ENCODE measurements at places on chromosomes 4 and X.

DNA sequence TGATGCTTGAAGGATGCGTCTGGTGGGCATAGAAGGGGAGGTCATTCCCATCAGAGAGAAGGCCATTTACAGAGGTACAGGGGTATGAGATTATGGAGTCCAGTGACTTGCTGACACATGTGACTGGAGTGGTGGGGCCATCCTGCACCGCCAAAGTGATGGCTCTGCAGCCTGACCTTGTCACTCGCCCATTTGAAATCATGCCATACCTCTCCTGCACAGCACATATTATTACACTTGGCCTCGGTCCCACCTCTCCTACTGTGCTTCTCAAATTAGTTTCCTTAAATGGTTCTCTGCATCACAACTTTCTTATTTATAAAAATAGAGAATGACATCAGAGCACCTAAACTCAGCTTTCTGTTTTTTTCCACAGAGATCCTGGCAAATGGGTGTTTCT, 60.7 kb upstream of the HAND2 start:
- no peak for DNase-seq

DNA sequence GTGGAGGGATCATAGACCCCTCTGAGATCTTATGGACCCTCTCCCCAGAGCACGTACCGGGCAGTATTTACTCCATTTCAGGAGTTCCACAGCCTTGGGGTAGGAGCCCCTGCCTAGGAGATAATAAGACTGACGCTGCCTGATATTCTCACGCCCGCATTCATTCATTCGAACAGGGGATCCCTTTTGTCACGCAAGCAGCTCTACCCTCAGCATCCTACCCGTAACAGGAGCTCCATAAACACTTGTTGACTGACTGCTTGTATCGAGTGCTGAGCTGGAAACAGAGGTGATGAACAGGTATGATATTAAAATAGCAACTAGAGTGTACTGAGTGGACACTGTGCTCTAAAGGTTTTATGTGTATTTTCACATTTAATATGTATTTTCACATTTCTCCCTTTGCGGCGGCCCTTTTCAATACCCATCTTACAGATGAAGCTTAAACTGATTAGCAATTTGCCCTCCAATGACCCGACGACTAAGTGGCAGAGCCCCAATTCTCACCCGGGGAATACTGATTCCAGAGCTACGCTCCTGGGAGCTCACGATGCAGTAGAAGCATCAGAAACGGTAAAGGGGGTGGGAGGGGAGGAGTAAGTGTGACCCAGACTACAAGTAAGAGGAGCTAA, 888 bp downstream of the RAB28 start:
- DNase-seq: peak; percentile 15

DNA sequence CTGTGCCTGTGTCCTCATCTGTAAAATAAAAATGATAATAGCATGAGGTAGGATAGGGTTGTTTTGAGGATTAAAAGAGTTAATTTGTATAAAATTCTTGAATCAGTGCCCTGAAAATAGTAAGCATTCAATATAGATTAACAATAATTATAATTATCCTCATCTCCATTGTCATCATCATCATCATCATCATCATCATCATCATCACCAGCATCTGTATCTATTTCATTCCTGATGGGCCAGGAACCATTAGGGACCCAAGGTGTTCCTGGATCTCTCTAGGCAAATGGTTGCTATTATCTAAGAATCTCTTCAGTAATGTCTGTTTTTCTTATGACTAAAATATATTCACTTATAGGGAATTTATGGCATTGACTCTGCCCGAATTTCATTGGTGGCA, 31.6 kb downstream of the RASSF6 start:
- DNase-seq: no peak

DNA sequence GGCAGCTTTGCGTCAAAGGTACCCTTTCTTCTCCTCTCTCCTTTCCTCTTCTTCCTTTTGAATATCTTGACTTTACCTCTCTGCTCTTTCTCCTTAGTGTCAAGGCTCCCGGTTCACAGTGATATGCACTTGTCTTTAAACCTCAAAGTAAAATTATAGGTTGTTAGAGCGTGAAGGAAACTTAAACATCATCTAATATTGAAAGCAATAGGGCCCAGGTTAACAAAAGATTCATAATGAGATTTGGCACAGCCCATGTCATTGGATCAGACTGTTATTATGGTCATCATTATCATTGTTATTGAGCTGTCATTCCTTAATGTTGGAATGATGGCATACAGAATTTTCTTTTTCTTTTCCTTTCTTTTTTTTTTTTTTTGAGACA, 32.5 kb downstream of the FTHL17 start:
- no peak for DNase-seq

Measured in KBM-7 (cell line).